Purkinje cell (primary cell): ENCODE measurements at places on chromosomes 5 and 9. TPM values are rescaled to one million over a fixed set of nuclear protein-coding genes. Genes with fewer than 3 reads are reported as not detected.

SYK gene
- not detected in 2 replicates for polyA plus RNA-seq

TNC gene
- polyA plus RNA-seq, result 2.9 and 3.8 TPM in 2 replicates

GDA gene
- polyA plus RNA-seq, result 0.66 and 42.8 TPM in 2 replicates

ADAMTSL2 gene
- polyA plus RNA-seq, result 0.52 TPM in 1 of 2 replicates, not detected in the other

CCL19 gene
- not detected in 2 replicates for polyA plus RNA-seq

CDH6 gene
- polyA plus RNA-seq, result 14.3 and 22.3 TPM in 2 replicates

LCN6 gene
- polyA plus RNA-seq, result not detected in 2 replicates

SPRY4 gene
- 0.20 and 3.1 TPM in 2 replicates for polyA plus RNA-seq

FAXDC2 gene
- 13.5 and 19.6 TPM in 2 replicates for polyA plus RNA-seq

PCDHA1 gene
- polyA plus RNA-seq, result 5.3 and 10.1 TPM in 2 replicates

FAM151B gene
- polyA plus RNA-seq, result 1.7 and 3.2 TPM in 2 replicates

ANKRD34B gene
- polyA plus RNA-seq, result not detected in 2 replicates

F12 gene
- 1.3 and 2.0 TPM in 2 replicates for polyA plus RNA-seq

SEMA4D gene
- polyA plus RNA-seq, result 2.9 and 7.2 TPM in 2 replicates
